ENCODE measurements at places on chromosomes 6 and 20.

DNA sequence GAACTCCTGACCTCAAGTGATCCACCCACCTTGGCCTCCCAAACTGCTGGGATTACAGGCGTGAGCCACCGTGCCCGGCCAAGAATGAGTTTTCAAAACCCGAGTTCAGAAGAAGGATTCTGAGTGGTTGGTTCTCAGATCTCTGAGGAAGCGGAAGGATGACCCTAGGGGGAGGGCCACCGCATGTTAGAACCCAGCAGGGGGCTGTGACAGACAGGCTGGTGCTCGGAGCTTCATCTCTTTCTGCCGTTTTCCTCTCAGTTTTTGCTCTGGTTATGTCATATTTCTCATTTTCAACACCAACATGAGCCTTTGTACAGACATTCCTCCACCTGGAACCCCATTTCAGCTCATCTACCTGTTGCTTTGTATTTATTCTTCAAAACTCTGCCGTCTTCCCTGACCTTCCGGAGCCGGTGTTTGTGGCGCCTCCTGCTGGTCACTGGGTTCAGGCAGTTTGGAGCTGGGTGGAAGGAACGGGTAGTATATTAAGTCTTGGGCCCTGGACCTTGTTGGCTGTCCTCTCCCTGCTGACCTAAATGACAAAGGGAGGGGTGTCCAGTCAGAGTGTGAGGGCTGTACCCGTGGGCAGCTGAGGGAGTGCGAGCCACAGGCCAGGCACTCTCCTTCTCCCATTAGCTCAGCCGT, at the start of gene DEFB123:
Gene DEFB123, plus strand, starts transcription at position 621 of the 648 bp plus-strand sequence. CDS start 67 bp downstream, outside the sequence.
- no peak for DNase-seq

DNA sequence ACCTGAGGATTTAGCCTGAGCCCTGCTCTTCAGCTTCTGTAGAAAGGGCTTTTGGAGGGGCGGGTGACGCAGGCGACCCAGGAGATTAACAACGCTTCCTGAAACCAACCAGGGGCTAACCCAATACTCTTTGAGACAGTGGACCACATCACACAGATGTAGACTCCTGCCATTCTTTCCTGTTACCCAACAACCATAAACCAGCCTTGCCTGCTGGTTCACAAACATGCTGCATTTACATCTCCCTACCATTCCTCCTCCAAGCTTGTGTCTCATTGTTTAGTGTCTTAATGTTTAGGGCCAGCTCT, 28.3 kb downstream of the PPP1R16B start:
- DNase-seq = no peak

- DNase-seq = no peak
These were observed 23.6 kb upstream of the RIPOR2 start for GRCh38 chr6:24959319-24959718.

GRCh38 chr6:151060766-151061531, 178.8 kb upstream of the AKAP12 start:
- DNase-seq = no peak

- DNase-seq = peak; percentile 96
These were observed 44.1 kb upstream of the ID1 start for GRCh38 chr20:31560746-31561598.

DNA sequence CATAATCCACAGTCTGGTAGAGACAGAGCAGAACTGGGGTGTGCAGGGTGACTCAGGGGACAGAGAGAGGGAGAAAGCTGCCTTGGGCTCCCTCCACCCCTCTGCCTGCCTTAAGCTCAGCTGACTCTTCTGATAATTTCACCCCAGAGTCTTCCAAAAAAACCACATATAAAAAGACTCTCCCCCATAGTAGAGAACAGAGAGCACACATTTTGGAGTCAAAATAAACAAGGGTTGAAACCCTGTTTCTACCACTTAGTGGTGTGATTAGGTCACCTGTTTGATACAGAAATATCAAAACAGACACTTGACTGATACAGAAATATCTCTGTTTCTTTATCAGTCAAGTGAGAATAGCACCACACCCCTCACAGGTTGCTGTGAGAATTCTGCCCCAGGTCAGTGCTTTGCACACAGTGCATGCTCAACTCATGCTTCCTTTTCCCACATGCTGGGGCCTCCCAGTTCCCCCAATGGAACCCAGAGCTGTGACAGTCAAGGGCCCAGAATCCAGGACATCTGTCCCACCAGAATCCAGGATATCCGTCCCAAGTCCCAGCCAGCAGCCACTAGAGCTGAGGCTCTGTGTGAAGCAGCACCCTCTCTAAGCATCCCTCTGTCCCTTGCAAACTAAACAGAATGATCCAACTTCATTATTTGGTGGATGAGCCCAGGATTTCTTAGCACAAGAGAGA, 1.2 kb downstream of the TREML2 start:
- DNase-seq = no peak

Measured in fibroblast of skin of back (primary cell).